ENCODE measurements at places on chromosomes 2 and 18.

GRCh38 chr2:47056868-47057686, 98.0 kb downstream of the STPG4 start:
- peak; percentile 71 for ATAC-seq

GRCh38 chr2:5915881-5916310, 223.7 kb downstream of the SOX11 start:
- ATAC-seq: no peak

- ATAC-seq: no peak
Measured at GRCh38 chr2:163231666-163232065, 393.1 kb upstream of the KCNH7 start.

DNA sequence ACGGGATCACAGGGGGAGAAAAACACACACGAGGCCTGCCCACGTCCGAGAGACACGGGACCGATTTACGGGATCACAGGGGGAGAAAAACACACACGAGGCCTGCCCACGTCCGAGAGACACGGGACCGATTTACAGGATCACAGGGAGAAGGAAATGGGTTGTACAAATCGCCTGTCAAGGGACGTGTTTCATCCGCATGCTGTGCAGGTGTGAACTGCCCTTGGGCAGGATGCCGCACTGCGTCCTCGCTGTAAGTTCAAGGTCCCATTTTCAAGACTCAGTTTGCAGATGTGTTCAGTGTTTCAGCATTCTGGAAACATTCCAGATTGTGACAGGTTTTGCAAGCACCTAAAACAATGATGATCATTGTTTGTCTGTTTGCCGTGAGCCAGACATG, 2.3 kb upstream of the KCNG2 start:
- ATAC-seq: no peak

DNA sequence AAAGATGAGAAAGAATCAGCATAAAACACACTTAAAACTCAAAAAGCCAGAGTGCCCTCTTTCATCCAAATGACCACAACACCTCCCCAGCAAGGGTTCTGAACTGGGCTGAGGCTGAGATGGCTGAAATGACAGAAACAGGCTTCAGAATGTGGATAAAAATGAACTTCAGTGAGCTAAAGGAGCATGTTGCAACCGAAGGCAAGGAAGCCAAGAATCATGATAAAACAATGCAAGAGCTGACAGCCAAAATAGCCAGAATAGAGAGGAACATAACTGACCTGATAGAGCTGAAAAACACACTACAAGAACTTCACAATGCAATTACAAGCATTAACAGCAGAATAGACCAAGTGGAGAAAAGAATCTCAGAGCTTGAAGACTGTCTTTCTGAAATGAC, 12.2 kb upstream of the PSMA8 start:
- ATAC-seq: no peak

GRCh38 chr2:16197504-16198147, 257.3 kb downstream of the MYCN start:
- ATAC-seq: no peak

DNA sequence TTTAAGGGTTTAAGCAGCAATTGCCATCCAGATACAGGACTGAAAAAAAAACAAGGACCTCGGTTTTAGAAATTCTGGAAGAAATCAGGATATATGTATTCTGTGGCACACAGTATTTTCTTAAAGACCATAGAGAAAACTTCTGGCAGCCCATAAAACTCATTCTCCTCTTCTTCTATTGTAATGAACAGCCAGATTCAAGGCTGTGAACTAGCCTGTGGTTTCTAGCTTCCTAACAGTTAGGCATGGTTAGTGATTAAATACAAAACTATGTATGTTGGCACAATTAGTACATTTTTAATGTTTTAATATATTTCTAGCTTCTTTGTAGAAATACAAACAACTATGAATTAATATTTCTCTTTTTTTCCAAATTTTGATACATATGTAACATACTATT, 555.7 kb downstream of the DSC3 start:
- no peak for ATAC-seq

DNA sequence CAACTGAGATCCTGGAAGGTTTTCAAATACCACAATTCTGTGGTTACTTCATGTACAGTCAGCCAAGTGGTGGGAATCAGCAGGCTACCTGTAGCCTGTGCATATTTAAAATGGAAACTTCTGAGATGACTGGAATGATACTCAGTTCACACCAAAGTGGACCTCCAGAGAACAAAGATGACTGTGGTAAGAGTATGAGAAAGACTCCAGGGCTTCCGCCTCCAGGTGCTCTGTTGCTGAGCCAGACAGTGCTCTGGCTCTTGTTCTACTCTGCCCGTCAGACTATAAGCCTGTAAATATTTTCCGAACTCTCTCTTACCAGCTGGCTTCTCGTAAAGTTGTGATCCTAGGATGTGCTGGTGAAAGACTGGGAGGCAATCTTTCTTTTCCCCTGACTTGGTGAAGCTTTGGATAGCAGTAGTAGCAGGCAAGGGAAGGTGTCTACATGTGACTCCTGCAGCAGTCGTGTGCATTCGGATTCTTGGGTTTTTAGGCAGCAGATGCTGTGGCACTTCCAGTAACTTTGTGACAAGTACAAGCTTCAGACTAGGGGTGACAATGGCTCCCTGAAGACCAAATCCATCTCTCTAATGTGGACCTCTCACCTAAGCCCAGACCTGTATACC, 23.1 kb downstream of the ST3GAL5 start:
- ATAC-seq: peak; percentile 43

DNA sequence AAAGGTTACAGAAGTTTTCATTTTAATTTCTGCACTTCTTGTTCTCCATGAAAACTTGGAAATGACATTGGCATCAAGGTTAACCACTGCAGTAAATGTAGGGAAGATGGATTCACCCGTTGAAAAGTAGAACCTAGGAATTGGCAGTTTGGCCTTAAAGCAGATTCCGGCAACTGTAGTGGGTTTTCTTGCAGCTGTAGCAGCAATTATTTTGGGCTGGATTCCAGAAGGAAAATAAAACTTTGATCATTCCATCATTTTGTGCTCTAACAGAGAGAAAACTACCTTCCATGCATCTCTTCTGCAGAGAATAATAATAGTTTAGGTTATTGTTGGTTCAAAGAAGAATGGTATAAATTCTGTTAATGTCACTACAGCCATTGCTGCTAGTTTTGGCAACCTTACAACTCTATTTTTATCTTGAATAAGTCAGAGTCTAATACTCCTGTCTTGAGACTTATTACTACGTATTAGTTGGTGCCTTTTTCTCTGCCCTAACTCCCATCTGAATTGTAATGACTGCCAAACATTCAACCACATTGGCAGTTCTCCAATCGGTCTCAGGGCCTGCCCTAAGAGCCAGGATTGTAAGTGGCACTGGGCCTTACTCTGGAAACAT, 178.1 kb upstream of the PIEZO2 start:
- ATAC-seq: no peak

GRCh38 chr2:109402980-109403840, 210.6 kb downstream of the SEPTIN10 start:
- no peak for ATAC-seq
